Foreskin keratinocyte (primary cell): ENCODE measurements at places on chromosomes 5 and 9. TPM values are rescaled to one million over a fixed set of nuclear protein-coding genes. Genes with fewer than 3 reads are reported as not detected.

CDO1 gene
- total RNA-seq: 0.18 and 0.20 TPM in 2 replicates

IFNA7 gene
- total RNA-seq: not detected in 2 replicates

DNA sequence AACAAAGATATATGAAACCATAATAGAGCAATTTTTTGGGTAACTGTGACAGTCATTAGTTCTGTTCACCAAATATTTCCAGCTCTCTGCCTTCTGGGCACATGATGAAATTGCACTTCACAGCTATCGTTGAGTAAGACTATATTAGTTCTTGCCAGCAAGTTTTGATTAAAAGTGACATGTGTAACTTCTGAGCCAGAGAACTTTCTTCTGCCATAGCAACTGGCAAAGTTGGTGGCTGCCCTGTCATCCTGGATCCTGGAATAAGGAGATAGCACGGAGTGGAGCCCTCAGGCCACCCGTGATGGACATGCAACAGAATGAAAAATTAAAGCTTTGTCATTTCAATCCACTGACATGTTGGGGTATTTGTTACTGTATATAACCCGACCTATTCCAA, 194.4 kb upstream of the VCAN start:
- no peak for DNase-seq

NRG2 gene
- 0.42 and 0.58 TPM in 2 replicates for total RNA-seq

GRCh38 chr5:21931116-21931515, 922.0 kb downstream of the CDH12 start:
- no peak for DNase-seq

GRCh38 chr9:78365748-78366697, 69.1 kb downstream of the PSAT1 start:
- no peak for DNase-seq

PRR16 gene
- 0.07 TPM in 1 of 2 replicates, not detected in the other for total RNA-seq

- DNase-seq: no peak
Measured at GRCh38 chr5:140286424-140286823, 16.5 kb downstream of the PFDN1 start.

DIPK1B gene
- total RNA-seq: 0.07 and 0.21 TPM in 2 replicates

RPL7A gene
- total RNA-seq: 2,430 and 2,456 TPM in 2 replicates

PCAT7 gene
- total RNA-seq: not detected in 2 replicates

CDX1 gene
- total RNA-seq: not detected in 2 replicates

- no peak for DNase-seq
Measured at GRCh38 chr5:126461838-126462237, 38.6 kb downstream of the GRAMD2B start.

KCTD16 gene
- 0.04 TPM in 1 of 2 replicates, not detected in the other for total RNA-seq

GRCh38 chr5:143180751-143181150, 222.7 kb downstream of the NR3C1 start:
- no peak for DNase-seq

PPP2CA gene
- total RNA-seq: 141 and 149 TPM in 2 replicates

GRCh38 chr5:59789197-59789596, 104.3 kb downstream of the PDE4D start:
- peak; percentile 52 for DNase-seq

ZNF483 gene
- 1.8 and 2.3 TPM in 2 replicates for total RNA-seq

GRCh38 chr9:132756214-132756845, 86.1 kb downstream of the GTF3C4 start:
- no peak for DNase-seq

- DNase-seq: peak; percentile 39
Measured at GRCh38 chr9:134602547-134603362, 38.8 kb upstream of the COL5A1 start.

G3BP1 gene
- 270 and 295 TPM in 2 replicates for total RNA-seq

GRCh38 chr5:51987239-51987638, 604.0 kb downstream of the ISL1 start:
- no peak for DNase-seq

GRCh38 chr9:93305497-93306020, 121.6 kb downstream of the WNK2 start:
- DNase-seq: no peak

TNC gene
- total RNA-seq: 12.7 and 49.3 TPM in 2 replicates

- no peak for DNase-seq
Measured at GRCh38 chr5:104891596-104891995, 1329.0 kb upstream of the NUDT12 start.

GRCh38 chr5:17663182-17663581, 28.9 kb downstream of the TAF11L14 start:
- DNase-seq: no peak

DNA sequence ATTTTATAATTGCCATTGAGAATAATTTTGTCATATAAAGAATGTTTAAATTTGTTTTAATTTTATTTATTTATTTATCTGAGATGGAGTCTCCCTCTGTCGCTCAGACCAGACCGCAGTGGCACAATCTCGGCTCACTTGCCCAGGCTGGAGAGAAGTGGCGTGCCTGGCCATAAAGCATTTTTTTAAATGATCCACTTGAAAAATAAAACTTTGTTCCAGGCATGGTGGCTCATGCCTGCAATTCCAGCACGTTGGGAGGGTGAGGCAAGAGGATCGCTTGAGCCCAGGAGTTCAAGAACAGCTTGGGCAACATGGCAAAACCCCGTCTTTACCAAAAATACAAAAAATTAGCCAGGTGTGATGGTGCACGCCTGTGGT, 2.1 kb upstream of the SIT1 start:
- DNase-seq: no peak

DNA sequence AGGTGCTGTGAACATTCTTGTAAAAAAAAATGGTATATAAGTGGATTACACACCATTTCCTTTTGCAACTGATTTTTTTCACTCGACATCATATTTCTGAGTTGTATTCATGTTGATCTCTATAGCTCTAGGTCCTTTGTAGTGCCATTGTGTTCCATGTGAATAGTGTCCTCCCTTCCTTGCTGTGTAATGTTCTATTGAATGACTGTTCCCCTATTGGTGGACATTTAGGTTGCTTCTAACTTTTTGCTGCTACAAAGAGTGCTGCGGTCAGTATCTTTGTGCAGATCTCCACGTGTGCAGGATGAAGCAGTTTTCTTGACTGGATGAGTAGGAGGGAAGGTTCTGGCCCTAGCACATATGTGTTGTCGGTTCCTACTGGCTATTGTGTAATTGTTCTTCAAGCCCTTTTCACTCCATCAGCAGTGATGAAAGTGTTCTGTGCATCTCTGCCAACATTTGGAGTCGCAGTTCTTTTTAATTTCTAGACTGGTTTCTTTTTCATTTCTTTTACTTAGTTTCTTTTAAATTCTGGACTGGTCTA, 20.2 kb downstream of the DAB2IP start:
- no peak for DNase-seq

GRCh38 chr9:13674926-13675637, 395.6 kb upstream of the MPDZ start:
- peak; percentile 24 for DNase-seq
